ENCODE measurements at places on chromosomes 3 and 15. TPM values are rescaled to one million over a fixed set of nuclear protein-coding genes. Genes with fewer than 3 reads are reported as not detected.

- no peak for DNase-seq
- H3K36me3 ChIP-seq: no peaks in the 10 kb centered on the region
- H3K4me3 ChIP-seq: no peak overlapping the region
- H3K27ac ChIP-seq: no peak overlapping the region
- H3K27me3 ChIP-seq: no peaks in the 10 kb centered on the region
Measured at GRCh38 chr3:164416491-164417222, 661.6 kb downstream of the SI start.

Gene P4HTM
- total RNA-seq: 35.0 TPM

- peaks cover 19% of the 10 kb centered on the region for H3K4me1 ChIP-seq
- DNase-seq: no peak
Measured at GRCh38 chr3:184325715-184326369, 11.4 kb downstream of the EIF4G1 start.

DNA sequence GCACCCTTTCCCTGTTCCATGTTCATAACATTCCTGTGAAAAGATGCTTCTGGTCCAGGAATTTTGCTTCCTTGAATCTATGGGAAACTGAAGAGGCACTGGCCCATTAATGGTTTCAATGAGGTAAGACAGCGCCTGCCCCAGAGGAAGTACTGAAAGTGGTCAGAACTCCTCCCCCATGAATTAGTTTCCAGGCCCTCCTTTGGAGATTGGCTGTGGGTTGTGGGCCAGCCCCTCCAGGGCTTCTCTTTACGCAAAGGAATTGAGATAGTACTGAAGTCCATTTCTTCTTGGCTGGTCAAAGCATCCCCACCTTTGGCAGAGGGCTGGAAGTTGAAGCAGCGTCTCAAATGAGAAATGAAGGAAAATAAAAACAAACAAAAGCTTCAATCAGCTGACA is 175.5 kb downstream of the POLR2M start:
- H3K27me3 ChIP-seq: no peaks in the 10 kb centered on the region
- DNase-seq: no peak
- H3K27ac ChIP-seq: no peak overlapping the region
- no peak overlapping the region for H3K4me3 ChIP-seq
- no peaks in the 10 kb centered on the region for H3K36me3 ChIP-seq

DNA sequence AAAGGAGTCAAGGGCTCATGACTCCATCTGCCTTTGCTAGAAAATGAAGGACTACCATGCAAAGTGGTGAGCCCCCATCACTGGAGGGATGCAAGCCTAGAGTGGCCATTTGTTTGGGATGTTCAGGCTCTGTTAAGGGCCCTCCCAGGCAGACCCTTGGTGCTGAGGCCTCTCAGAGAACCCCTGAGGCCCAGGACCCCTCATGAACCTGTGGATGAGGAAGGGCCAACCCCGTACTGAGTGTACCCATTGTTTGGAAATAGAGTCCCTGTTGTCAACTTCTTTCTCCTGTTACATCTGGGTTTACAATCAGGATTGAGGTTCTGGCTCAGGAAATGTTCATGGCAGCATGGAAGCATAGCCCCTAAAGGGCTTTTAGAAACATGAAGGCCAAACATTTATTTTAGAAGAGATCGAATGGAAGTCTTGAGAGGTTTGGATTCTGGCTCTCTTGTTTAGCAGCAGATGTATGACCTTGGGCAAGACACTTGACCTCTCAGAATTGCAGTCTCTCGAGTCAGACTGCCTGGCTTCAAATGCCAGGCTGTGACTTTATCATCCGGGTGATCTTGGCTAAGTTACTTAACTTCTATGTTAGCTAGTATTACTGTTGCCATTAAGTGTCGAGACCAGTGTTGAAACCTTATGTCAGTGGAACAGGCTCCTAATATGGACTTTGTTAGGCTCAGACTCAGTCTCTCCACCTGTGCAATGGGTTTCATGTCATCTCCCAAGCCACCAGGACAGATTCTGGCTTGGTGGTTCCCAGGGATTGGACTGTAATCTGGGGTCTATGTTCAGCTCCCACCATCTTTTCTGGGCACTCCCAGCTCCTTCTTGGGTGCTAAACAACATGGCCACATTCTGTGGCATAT is 12.4 kb downstream of the ITGA11 start:
- no peaks in the 10 kb centered on the region for H3K36me3 ChIP-seq
- no peak overlapping the region for H3K27ac ChIP-seq
- H3K4me3 ChIP-seq: no peak overlapping the region
- no peak for DNase-seq
- H3K4me1 ChIP-seq: no peaks in the 10 kb centered on the region

DNA sequence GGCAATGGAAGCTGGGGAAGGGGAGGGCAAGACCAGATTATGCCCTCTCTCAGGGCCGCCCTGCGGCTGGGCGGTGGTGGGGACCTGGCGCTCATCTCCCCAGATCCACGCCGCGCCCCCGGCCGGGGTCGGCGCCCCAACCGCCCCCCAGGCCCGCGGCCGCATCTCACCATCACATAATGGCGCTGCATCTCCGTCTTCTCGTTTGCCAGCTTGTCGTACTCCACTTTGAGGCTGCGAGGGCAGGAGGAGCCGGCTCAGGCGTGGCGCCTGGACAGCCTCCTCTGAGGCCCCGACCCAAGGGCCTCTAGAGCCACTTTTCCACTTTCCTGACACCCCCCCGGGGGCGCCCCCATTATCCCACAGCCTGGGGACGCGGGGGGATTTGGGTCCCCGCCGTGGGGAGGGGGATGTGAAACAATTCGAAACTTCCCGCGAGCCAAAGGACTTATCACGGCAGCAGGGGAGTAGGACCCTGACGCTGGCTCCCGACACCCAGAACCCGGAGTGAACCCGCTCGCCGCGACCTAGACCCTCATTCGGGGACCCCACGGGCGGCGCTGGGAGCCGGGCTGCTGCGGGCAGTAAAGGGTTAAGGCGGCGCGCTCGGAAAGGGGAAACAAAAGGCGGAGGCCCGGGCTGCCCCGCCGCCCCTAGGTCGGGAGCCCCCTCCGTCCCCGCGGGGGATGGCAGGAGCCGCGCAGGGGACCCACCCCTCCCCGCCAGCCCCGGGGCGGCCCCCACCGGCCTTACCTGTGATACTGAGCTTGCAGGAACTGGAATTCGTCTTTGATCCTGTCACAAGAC is 2.1 kb downstream of the TLE3 start:
- H3K27ac ChIP-seq: peak overlapping the region; percentile 99
- H3K27me3 ChIP-seq: no peaks in the 10 kb centered on the region
- H3K4me3 ChIP-seq: peak overlapping the region; percentile 97
- DNase-seq: peak; percentile 72
- no peaks in the 10 kb centered on the region for H3K36me3 ChIP-seq

GRCh38 chr3:172666181-172666872 is 44.5 kb downstream of the NCEH1 start:
- no peak for DNase-seq
- H3K4me1 ChIP-seq: no peaks in the 10 kb centered on the region
- H3K36me3 ChIP-seq: no peaks in the 10 kb centered on the region
- H3K27ac ChIP-seq: no peak overlapping the region
- H3K27me3 ChIP-seq: no peaks in the 10 kb centered on the region

Data from sigmoid colon (tissue), 7 donors.